ENCODE measurements at places on chromosomes 4 and X.

GRCh38 chr4:26558166-26558895 lies 25.6 kb upstream of the TBC1D19 start:
- DNase-seq, result no peak

DNA sequence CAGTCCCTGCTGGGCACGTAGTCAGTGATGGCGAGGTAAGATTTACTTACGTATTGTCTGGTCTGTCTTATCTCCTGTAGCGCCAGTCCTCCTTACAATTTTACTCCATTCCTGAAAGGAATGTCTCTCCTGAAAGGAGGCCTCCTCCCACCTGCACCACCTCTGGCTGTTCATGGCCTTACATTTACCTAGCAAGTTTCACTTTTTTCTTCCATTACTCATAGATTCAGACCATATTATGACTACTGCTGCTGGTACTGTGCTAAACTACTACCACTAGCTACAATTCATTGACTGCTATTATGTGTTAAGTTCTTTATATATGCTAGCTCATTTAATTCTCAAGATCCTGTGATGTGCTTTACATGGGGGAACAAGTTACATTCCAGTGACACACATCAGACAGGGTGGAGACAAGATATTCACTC lies 189.9 kb downstream of the BMPR1B start:
- no peak for DNase-seq

GRCh38 chr4:51894059-51894645 lies 51.2 kb downstream of the DCUN1D4 start:
- DNase-seq, result no peak

GRCh38 chr4:45172636-45173035 lies 446.3 kb upstream of the GNPDA2 start:
- DNase-seq, result no peak

DNA sequence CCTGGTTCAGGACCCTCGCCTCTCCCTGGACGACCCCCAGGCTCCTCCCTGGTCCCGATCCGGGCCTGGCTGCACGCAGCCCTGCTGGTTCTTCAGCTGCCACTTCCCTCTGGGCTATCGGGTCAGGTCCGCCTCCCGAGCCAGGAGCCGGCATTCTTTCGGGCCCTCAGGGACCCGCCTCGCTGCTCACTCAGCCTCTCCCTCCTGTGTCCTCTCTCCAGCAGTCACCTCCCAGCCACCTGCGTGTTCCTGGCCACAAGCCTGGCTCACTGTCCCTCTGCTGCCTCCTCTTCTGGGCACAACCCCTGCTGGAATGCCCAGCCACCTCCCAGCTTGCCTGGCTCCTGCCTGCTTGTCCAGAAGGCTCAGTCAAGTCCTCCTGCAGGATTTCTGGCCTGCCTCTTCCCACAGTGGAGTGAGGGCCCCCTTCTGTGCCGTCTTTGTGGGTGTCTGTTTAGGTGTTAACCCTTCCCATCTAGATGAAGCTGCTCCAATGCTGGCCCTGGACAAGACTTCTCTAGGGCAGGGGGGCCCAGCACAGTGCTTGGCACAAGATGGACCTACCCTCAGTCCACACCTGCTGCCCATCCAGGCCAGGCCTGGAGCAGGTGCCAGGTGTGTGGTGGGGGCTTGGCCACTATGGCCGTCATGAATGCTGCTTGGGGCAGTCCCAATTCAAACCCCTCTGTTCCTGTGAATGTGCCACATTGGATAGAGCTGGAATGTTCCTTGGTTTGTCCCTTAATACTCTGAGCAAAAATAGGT lies 2.2 kb downstream of the WFS1 start:
- DNase-seq, result no peak

DNA sequence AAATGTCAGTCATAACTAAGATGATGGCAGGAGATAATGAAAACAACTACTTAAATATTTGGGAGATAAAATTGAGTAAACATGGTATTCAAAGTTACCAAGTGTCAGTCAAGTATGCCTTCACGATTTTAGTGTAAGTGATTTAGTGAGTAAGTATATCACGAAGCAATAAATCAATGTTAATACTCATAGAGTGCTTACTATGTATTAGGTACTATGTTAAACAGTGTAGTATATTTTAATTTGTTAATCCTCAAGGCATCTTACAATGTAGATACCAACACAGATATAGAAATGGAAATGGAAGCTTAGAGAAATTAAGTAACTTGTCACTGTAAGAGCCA lies 59.6 kb downstream of the ANXA3 start:
- no peak for DNase-seq

- no peak for DNase-seq
Measured at GRCh38 chrX:39581411-39581810, 516.3 kb downstream of the BCOR start.

GRCh38 chrX:15971696-15972095 lies 117.1 kb upstream of the AP1S2 start:
- no peak for DNase-seq

GRCh38 chrX:20594985-20595384 lies 328.3 kb upstream of the RPS6KA3 start:
- no peak for DNase-seq

GRCh38 chr4:102259081-102259480 lies 86.2 kb downstream of the SLC39A8 start:
- DNase-seq, result no peak

- DNase-seq, result no peak
Measured at GRCh38 chr4:15254236-15254880, 173.5 kb upstream of the C1QTNF7 start.

- no peak for DNase-seq
Measured at GRCh38 chrX:149494844-149495565, 10.1 kb downstream of the IDS start.

- no peak for DNase-seq
Measured at GRCh38 chrX:108437349-108438109, 693 bp downstream of the COL4A6 start.

- no peak for DNase-seq
Measured at GRCh38 chr4:103410386-103410785, 212.2 kb upstream of the CENPE start.

GRCh38 chr4:39390603-39391002 lies 16.1 kb upstream of the KLB start:
- no peak for DNase-seq

- no peak for DNase-seq
Measured at GRCh38 chrX:33183361-33183760, 28.0 kb downstream of the DMD start.

GRCh38 chr4:77443941-77444340 lies 161.7 kb upstream of the CXCL13 start:
- DNase-seq, result no peak

DNA sequence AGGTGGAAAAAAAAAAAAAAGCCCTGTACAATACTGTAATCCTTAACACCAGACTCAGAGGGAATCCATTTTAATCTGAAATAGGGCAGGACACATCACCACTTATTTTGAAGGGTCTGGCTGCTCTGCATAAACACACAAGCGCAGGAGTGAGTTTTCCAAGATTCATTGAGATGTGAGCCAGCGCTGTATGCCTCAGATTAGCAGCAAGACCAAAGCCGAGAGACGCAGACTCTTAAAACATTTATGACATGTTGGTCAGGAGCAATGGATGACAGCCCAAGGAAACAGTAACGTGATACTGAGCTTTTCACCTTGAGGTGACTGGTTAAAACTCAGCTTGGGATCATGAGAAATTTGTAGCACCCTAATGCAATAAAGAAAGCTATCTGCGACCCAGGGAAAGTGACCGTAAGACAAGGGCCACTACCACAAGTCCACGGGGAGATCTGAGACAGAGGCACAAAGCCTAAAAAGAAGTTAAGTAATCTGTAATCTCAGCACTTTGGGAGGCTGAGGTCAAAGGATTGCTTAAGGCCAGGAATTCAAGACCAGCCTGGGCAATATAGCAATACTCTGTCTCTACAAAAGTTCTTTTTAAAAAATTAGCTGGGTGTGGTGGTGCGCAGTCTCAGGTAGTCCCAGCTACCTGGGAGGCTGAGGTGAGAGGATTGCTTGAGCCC lies 210.6 kb downstream of the COL25A1 start:
- no peak for DNase-seq

DNA sequence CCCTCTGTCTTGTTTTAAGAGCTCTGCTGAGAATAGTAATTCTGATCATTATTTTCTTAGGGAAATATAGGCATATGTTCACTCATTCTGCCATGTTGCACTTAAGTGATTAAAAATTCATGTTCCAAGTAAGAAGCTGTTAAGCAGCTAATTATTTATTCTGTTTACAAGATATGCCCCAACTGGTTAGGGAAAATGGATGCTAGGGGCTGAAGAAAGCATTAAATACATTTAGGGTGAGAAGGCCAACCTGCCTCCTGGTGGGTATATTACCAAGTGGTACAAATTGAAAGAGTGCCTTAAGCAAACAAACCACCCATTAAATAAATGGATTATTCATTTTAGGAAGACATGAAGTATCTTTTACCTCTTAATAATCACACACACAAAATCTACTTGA lies 392.6 kb upstream of the EPHA5 start:
- no peak for DNase-seq

DNA sequence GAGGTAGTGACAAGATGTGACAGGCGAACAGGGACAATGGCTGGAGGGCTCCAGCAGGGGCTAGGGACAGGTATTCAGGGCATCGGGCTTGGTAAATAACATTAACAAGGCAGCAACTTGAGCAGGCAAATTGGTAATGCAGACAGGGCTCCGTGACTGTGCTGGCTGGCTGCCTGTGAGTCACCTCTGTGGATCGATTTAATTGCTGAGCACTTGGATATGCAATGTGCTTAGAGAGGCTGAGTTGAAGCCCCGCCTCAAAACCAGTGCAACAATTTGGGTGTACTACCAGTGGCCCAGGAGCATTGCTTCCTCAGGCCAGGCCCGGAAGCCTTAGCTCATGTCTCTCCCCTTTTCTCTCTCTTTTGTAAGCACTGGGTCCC lies 19.5 kb downstream of the CNGA2 start:
- no peak for DNase-seq

- no peak for DNase-seq
Measured at GRCh38 chr4:130031858-130032257, 935.9 kb downstream of the C4orf33 start.

- no peak for DNase-seq
Measured at GRCh38 chr4:74402692-74403456, 37.9 kb downstream of the EREG start.

- DNase-seq, result no peak
Measured at GRCh38 chr4:15339737-15340136, 88.1 kb upstream of the C1QTNF7 start.

DNA sequence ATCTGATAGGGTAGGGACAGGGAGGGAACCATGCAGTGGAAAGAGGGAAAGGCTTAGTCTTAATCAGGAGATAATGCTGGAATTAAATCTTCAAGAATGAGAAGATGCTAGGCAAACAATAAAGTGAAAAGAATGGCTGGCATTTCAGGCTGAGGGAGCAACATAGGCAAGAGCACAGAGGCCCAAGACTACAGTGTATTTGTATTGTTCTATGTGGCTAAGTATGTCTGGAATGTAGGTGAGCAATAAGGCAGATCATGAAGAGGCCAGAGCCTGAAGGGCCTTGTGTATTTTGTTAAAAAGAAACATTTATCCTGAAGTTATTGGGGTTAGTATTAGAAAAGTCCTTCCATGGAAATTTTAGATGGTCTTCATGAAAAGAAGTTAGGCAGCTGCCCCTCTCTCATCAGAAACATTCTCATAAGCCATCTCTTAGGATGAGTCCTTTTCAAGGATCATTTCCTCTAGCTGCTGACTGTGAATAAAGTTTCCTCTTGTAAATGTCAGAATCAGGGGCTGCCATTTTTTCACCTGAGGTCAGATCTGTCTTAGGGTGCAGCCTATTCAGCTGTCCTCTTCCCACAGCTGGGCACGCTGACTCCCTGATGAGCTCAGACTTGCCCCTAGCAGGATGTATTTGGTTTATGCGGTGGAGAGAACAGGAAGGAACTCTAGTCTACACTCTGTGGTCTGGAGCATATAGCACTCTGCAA lies 46.3 kb downstream of the ATP10D start:
- peak; percentile 50 for DNase-seq

DNA sequence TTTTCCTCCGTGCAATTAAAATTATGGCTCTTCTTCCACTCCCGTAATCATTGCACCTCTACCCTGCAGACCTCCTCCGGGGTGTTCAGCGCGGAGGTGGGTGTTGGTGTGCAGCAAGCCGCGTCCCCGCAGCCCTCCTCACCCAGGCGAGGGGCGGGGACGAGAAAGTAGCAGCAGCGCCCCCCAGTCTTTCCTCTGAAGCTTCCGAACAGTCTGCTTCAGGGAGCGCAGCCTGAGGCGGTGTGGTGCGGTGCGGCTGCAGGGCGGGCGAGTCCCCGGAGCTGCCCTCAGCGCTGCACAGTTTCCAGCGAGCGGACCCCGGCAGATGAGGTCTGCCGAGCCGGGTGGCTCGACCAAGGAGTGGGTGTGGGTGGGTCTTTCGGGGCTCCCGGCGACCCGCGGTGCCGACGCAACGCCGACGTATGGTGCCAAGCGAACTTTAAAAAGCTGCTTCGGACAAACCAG lies at the start of gene FRAS1:
FRAS1 (plus strand) TSS at position 189 of the 465 bp plus-strand sequence. CDS start 687 bp downstream, outside the sequence.
- DNase-seq, result no peak

DNA sequence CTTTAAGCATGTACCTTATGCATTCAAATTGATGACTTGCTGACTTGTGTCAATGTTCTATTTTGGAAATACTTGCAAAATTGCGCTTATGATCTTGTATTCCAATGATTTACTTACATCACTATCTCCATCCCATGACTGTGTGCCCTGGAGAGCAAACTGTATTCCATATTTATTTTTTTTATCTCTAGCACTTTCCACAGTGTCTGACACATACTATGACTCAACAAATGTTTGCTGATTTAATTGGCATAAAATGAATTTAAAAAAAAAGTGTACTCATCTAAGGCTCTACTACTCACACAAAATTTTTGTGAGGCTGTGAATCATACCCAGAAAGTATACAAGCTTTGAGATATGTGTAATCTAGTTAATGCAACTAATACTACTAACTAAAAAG lies 1066.8 kb upstream of the ADGRL3 start:
- DNase-seq, result no peak

DNA sequence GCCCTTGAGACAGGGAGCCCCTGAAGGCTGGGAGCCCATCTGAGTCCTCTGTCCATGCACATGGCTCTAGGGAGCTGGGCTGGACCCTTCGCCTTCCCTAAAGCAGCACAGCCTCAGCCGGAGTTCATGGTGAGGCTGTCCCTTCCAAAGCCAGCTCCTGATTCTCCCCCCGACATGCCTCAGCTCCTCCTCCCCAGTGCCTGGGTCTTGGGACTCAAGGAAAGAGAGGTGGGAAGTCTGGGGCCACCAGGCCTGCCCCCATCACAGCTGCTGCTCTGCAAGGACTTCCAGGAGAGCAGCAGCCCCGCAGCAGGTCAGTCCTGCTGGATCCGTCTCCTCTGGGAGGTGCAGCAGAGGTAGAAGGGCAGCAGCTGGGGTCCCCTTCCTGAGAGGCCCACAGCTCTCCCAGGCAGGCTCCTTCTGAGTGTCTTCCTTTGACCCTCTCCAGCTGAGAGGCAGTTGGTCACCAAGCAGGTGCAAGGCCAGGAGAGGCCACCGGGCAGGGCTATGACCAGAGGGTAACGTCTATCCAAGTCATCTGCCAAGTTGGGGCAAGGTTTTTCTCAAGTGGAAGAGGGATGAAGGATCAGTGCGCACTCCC lies 90.5 kb downstream of the ADRA2C start:
- DNase-seq, result no peak

- no peak for DNase-seq
Measured at GRCh38 chr4:1506956-1507721, 100.9 kb upstream of the NKX1-1 start.

GRCh38 chrX:150159537-150159936 lies 203.6 kb upstream of the MAMLD1 start:
- DNase-seq, result no peak
